Memory B cell (primary cell): ENCODE measurements at places on chromosomes 13 and 19.

- no peak for DNase-seq
These were observed 22.9 kb downstream of the ZNF114 start for GRCh38 chr19:48292798-48293197.

GRCh38 chr13:101942535-101943157 is 459.2 kb downstream of the FGF14 start:
- no peak for DNase-seq

DNA sequence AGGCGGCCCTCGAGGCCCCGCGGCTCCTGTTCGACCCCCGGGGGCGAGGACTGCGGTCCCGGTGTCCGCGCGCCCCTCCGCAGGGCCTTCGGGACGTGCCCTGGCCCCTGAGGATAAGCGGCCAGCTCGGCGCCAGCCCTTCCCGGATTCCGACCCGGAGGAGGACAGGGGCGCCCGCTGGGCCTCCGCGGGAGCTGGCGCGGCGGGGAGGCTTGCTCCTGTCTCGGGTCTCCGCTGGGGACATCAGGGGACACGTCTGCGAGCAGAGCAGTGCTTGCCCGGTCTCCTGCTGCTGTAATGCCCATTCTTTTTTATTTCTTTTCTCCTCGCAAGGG is 829 bp downstream of the B3GLCT start:
- DNase-seq, result no peak

DNA sequence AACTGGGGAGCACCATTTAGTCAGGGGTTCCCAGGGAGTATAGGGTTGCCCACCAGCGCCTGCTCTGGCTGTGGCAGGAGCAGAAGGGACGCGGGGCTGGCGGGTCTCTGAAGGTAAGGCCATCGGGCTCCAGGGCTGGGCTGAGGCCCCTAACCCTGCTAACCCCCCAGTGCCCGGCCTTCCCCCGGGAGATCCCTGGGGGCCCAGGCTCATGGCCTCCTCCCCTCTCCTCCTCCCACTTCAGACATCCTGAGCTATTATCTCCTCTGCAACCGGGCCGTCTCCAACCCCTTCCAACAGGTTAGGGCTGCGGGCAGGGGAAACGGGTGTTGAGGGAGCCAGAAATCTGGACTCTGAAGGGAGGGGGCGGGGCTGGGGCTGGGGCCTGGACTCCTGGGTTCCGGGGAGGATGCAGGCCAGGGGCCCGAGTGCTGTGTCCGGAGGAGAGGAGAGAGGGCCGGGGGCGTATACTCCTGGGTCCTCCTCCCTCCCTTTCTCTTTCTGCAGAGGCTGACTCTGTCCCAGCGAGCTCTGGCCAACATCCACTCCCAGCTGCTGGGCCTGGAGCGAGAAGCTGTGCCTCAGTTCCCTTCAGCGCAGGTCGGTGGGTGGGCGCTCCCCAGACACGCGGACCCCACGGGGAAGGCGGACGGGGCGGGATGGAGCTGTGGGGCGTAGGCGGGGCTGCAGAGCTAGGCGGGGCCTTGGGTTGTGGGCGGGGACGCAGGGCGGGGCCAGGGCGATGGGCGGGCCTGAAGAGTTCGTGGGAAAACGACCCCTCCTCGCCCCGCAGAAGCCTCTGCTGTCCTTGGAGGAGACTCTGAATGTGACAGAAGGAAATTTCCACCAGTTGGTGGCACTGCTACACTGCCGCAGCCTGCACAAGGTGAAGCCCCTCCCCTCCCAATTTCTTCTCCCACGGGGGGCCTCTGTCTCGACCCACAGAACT is 15.3 kb downstream of the TTYH1 start:
- DNase-seq, result no peak

DNA sequence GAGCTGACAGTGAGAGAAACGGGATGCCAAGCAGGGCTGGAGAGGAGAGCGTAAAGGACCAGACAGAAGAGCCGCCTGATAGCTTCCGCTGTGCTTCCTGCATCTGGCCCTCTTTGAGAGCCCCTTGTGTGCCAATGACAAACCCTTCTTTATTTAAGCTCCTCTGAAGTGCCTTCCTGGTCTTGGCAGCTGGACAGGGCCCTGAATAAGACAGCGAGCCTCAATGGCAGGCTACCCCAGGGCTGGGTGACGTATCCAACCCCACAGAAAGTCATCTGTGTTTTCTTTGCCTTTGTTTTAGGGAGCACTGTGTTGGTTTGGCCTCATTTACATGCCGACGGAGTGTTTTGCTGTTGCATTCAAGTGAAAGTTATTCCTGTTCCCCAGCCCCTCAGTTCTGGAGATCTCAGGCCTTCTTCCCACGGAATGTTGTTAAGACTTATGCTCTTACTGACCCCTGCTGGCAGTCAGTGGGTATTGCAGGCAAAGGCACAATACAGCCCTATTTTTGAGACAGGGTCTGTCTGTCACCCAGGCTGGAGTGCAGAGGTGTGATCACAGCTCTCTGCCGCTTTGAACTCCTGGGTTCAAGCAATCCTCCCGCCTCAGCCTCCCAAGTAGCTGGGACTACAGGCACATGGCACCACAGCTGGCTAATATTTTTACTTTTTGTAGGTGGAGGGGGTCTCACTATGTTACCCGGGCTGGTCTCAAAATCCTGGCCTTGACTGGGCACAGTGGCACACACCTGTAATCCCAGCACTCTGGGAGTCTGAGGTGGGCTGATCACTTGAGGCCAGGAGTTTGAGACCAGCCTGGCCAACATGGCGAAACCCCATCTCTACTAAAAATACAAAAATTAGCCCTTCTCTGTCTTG is 16.8 kb downstream of the CCL25 start:
- DNase-seq, result no peak

DNA sequence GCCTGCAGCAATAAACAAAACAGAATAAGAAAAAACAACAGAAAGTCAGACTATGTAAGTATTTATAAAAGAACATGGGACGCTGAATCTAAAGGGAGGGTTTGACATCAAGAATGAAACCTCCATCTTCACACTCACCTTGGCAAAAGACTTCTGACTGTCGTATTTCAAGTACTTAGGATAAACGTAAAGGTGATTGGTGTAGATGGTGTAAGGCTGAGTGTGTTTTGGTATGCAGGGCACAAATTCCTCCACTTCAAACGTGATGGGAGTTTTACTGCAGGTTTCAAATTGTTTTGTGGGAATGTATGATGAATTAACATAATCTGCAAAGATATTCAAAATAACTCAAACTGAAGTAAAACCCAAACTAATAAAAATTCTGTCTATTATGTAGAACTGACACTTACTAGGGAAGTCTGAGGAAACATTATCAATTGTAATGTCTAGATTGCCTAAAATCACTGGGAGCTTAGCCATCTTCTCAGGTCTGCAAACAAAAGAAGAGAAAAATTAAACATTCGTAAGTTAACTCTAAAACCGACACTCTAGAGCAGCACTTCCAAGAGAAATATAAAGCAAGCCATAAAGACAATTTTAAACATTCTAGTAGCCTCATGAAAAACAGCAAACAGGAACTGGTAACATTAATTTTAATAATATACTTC is 89.5 kb downstream of the DOCK9 start:
- no peak for DNase-seq

GRCh38 chr19:30549151-30549550 is 177.0 kb downstream of the ZNF536 start:
- DNase-seq, result no peak

DNA sequence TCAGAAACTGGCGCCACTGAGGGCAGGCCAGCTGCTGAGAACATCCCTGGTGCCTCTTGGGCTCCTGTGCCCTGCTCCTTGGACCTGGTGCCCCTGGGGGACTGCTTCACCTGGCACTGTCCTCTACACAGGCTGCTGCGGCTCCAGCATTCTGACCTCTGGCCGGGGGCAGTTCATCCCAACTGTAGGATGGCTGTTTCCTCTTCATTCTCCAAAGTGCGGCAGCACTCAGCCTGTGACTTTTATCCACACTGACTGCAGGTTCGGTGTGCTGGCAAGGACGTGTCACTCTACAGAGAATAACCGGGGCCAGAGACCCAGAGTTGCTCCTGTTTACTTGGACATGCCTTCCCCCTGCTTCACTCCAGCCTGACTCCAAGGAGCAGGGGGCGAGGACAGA is 7.6 kb upstream of the ANKRD10 start:
- no peak for DNase-seq

DNA sequence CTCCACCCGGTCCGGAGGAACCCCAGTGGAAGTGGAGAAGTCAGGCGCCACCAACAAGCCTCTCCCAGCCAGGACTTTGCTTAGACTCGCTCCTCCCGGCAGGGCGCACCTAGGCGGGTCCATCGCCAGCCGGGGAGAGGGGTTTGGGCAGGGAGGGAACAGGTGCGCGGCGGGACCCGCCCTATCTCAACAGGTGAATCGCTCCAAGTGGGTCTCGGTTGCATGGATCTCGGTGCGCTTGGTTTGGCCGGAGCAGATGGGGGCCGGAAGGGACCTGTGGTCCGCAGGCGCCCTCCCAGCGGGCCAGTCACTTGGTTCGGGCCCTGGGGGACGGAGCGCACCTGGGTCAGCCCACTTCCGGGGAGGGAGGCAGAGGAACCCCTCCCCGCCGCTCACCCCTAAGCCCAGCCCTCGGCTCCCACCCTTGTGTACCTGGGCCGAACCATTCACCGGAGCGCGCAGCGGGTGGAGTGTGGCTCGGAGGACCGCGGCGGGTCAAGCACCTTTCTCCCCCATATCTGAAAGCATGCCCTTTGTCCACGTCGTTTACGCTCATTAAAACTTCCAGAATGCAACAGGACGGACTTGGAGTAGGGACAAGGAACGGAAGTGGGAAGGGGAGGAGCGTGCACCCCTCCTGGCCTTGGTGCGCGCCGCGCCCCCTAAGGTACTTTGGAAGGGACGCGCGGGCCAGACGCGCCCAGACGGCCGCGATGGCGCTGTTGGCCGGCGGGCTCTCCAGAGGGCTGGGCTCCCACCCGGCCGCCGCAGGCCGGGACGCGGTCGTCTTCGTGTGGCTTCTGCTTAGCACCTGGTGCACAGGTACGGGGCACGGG is at the start of gene LSR:
Gene LSR, plus strand, starts transcription at position 693 of the 836 bp plus-strand sequence. Its CDS starts 21 bp downstream, at position 714.
- peak; percentile 74 for DNase-seq

- DNase-seq, result no peak
These were observed 41.7 kb downstream of the ZNF85 start for GRCh38 chr19:20964798-20965197.

DNA sequence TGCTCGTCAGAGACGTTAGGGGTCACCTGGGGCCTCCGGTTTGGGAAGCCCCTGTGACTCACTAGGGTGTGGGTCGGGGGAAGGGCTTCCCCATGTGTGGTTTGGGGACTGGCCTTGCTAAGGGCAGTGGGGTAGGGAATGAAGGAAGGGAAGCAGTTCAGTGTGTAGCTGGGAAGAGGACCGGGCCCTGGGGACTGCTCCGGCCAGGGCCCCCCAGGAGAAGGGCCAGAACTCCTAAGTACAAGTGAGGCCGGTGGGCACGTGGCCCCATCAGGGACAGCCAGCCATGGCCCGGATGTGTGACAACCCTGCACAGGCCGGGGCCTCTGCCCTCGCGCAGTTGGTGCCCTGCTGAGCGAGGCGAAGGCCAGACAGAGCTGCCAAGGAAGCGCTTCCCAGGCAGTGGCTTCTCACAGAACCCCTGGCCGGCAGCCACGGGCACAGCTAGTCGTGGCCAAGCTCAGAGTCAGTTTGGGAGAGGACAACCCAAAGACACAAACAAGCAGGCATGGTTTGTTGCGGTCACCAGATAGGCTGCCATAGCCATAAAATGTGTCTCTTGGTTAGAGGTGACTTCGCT is 25.7 kb downstream of the TEX29 start:
- DNase-seq, result no peak

GRCh38 chr13:36445891-36446351 is 13.6 kb downstream of the CCNA1 start:
- no peak for DNase-seq

- DNase-seq, result no peak
These were observed 29.9 kb downstream of the LAIR2 start for GRCh38 chr19:54532528-54532927.

- DNase-seq, result no peak
These were observed 4.1 kb downstream of the FRY start for GRCh38 chr13:32035716-32036115.

GRCh38 chr19:31963746-31964145 is 381.7 kb upstream of the ZNF507 start:
- no peak for DNase-seq

GRCh38 chr19:15426485-15427349 is 7.9 kb upstream of the AKAP8L start:
- DNase-seq, result no peak

- DNase-seq, result no peak
These were observed 133.7 kb downstream of the RAP2A start for GRCh38 chr13:97567510-97568243.

- no peak for DNase-seq
These were observed 12.6 kb downstream of the CD37 start for GRCh38 chr19:49347835-49348234.

- no peak for DNase-seq
These were observed 23.4 kb downstream of the MBD3L2B start for GRCh38 chr19:6997679-6998445.

GRCh38 chr13:81929988-81930387 is 1589.1 kb upstream of the SPRY2 start:
- DNase-seq, result no peak

DNA sequence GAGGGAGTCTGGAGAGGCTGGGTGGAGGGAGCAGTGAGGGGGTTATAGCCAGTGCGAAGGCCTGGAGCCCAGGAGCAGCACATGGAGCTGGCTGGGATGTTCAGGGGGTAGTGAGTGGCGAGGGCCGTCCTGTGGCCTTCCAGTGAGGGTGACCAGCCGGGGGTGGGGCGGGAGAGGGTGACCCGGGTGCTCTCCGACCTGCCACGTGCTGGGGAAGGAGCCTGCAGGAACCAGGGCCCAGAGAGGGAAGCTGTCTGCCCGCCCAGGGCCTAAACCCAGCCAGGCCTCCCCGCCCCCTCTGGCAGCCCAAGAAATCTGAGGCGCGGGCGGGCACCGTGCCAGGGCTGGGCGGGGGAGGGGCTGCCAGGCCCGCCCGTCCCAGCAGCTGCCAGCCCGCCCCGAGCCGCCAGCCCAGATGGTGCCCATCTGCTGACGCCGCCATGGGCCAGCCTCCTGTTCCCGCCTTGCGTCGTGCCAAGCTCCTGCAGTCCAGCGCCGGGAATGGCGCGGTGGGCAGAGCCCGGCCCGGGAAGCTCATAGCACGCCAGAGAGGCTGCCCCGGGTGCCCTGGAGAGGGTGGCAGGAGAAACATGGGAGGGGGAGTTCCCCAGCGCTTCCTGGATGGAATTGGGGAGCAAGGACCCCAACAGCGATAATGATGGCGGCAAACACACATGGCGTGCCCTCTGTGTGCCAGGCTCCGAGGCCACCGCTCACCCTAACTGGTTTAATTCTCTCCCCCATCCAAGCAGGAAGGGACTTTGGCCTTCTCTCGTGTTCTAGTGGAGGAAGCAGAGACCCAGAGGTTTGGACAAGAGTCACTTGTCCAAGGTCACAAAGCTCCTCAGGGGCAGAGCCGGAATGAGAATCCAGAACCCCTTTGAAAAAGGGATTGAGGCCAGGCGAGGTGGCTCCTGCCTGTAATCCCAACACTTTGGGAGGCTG is 21.5 kb downstream of the NFIC start:
- no peak for DNase-seq
